ENCODE measurements at places on chromosomes 12 and 14. TPM values are rescaled to one million over a fixed set of nuclear protein-coding genes. Genes with fewer than 3 reads are reported as not detected.
A peak's percentile ranks its signal among the peaks of the same experiment; 100 is the strongest.

DNA sequence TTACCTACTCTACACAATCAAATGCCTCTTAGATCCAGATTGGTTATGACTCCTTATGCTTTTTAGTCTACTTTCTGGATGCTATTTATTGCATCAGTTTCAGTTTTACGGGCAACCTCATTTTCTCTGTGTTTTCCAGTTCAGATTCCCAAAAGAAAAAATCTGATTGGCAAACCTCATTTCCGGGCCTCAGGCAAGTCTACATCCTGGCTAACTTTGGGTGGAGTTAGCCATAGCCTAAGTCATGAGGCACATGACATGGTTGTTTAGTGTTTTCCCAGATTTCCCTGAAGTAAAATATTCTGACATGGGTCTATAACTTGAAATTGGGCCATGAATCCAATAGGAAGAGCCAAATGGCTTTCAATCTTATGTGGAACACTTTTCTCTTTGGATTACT, 339.7 kb downstream of the NUAK1 start:
- DNase-seq: no peak
- H3K27ac ChIP-seq: no peak overlapping the region
- no peak overlapping the region for H3K4me3 ChIP-seq
- no peaks in the 10 kb centered on the region for H3K27me3 ChIP-seq
- H3K4me1 ChIP-seq: no peaks in the 10 kb centered on the region

DNA sequence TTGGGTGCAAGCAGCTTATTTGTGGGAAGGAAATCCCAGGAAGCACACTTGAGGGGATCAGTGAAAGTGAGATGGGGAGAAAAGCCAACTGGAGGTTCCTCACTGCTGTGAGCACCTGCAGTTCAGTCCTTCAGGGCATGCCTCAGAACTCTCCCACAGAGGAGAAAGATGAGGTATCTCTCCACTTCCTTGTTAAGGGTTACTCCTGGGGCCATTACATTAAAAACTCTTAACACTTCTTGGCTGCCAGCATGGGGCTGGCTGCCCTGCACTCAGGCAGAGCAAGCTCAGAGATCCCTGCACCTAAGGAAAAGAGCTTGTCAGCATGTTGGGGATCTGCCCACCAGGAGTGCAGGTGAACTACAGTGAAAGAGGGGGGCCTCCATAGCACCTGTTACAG, 28.8 kb downstream of the FERMT2 start:
- no peaks in the 10 kb centered on the region for H3K36me3 ChIP-seq
- no peak for DNase-seq
- H3K4me1 ChIP-seq: peaks cover 96% of the 10 kb centered on the region
- H3K4me3 ChIP-seq: no peak overlapping the region
- no peaks in the 10 kb centered on the region for H3K27me3 ChIP-seq

Gene SERPINA12
- total RNA-seq: not detected

DNA sequence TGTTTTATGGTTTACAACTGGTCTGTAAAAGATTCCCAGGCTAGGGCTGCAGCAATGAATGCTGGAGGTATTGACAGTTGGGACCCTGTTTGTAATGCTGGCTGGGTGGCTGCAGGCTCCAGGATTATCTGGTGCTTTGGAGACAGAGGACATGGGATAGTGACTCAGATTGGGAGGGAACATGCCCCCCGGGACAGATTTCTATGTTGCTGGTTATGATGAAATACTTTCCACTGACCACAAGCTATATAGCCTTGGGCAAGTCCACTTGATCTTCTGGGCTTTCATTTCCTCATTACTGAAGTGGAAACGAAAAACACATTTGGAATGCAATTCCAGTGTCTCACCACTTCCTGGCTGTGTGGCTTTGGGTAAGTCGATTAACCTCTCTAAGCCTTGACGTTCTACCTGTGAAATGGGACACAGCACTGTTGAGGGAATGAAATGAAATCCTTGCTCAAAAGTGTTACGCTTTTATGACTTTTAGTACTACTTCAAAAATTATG, 6.3 kb upstream of the TPCN1 start:
- H3K4me1 ChIP-seq: peaks cover 32% of the 10 kb centered on the region
- no peaks in the 10 kb centered on the region for H3K27me3 ChIP-seq
- no peak overlapping the region for H3K4me3 ChIP-seq
- H3K27ac ChIP-seq: no peak overlapping the region
- H3K36me3 ChIP-seq: no peaks in the 10 kb centered on the region

GRCh38 chr12:50514526-50515276, 9.9 kb downstream of the DIP2B start:
- H3K27me3 ChIP-seq: no peaks in the 10 kb centered on the region
- no peak overlapping the region for H3K27ac ChIP-seq
- H3K4me1 ChIP-seq: peaks cover 58% of the 10 kb centered on the region
- DNase-seq: no peak
- H3K36me3 ChIP-seq: no peaks in the 10 kb centered on the region

DNA sequence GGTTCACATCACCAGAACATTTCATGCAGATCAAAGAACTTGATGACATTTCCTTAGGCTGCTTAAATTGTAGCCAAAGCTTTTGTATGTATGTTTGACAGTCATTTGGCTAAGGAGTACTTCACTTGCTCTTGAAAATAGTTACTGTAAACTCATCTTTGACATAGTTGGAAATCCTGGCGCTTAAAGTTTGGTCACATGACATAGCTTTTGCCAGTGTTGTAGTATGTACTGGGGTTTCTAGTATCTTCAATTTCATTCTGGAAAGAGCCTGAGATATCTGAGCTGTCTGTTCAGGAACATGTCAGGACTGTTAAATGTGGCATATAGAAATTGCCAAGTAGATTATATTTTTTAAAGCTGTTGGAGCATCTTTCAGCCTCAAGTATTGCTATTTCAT, 55.7 kb downstream of the WDR20 start:
- peaks cover 7% of the 10 kb centered on the region for H3K4me1 ChIP-seq
- H3K27ac ChIP-seq: no peak overlapping the region
- DNase-seq: no peak
- H3K27me3 ChIP-seq: no peaks in the 10 kb centered on the region
- H3K36me3 ChIP-seq: peaks cover 49% of the 10 kb centered on the region

DNA sequence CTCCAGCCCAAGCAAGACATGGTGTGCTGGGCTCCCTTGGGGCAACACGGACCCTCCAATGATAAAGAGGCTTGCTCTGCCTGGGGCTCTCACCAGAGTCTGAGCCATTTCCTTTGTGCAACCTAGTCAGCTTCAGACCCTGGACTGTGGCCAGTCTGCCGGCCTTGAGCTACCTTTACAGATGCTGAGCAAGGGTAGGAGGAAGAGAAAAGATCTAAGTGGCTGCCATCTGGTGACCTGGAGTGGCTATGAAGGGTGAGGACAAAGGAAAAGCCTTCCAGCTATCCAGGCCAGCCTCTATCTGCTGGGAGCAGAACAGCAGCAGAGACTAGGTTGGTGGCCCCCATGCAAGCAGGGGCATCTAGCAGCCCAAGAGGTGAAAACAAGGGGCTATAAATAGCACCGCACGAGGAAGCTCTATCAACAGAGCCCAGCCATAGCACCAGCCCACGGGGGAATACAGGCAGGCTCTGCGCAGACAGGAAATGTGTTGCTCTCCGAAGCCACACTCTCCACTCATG, 230.1 kb downstream of the FOXN3 start:
- no peaks in the 10 kb centered on the region for H3K36me3 ChIP-seq
- H3K27me3 ChIP-seq: no peaks in the 10 kb centered on the region
- DNase-seq: peak; percentile 58
- peak overlapping the region; percentile 47 for H3K27ac ChIP-seq

DNA sequence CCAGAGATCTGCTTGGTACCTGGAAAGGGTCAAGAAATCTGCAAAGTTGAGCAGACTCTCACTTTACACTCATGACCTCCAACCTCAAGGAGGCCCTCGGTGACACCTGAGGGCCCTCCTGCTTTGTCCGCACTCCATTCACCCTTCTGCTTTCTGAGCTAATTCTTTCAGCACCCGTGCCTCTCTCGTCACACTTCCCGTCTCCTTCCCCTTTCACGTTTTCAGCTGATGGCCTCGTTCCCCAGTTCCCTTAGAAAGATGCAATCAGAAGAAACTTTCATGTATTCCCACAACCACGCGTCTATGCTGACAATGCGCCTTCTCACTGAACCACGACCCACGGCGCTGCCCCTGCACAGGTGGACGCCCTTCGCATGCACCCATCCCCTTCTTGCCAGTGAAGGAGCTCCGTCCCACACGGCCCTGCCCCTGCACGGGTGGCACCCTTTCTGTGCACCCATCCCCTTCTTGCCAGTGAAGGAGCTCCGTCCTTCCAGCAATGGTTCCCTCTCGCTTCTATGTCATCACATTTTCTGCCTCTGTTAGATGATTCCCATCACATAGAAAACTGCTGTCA, 340.1 kb upstream of the FKBP4 start:
- DNase-seq: no peak
- H3K4me3 ChIP-seq: no peak overlapping the region
- peaks cover 47% of the 10 kb centered on the region for H3K4me1 ChIP-seq

- no peaks in the 10 kb centered on the region for H3K27me3 ChIP-seq
- no peak overlapping the region for H3K4me3 ChIP-seq
- DNase-seq: no peak
- H3K4me1 ChIP-seq: no peaks in the 10 kb centered on the region
- H3K36me3 ChIP-seq: no peaks in the 10 kb centered on the region
- peak overlapping the region; percentile 18 for H3K27ac ChIP-seq
Observed at GRCh38 chr14:81273521-81273920, 52.8 kb upstream of the GTF2A1 start.

- no peak for DNase-seq
- H3K4me1 ChIP-seq: peaks cover 12% of the 10 kb centered on the region
- H3K4me3 ChIP-seq: no peak overlapping the region
- no peaks in the 10 kb centered on the region for H3K27me3 ChIP-seq
Observed at GRCh38 chr12:69417741-69418167, 52.4 kb upstream of the FRS2 start.

DNA sequence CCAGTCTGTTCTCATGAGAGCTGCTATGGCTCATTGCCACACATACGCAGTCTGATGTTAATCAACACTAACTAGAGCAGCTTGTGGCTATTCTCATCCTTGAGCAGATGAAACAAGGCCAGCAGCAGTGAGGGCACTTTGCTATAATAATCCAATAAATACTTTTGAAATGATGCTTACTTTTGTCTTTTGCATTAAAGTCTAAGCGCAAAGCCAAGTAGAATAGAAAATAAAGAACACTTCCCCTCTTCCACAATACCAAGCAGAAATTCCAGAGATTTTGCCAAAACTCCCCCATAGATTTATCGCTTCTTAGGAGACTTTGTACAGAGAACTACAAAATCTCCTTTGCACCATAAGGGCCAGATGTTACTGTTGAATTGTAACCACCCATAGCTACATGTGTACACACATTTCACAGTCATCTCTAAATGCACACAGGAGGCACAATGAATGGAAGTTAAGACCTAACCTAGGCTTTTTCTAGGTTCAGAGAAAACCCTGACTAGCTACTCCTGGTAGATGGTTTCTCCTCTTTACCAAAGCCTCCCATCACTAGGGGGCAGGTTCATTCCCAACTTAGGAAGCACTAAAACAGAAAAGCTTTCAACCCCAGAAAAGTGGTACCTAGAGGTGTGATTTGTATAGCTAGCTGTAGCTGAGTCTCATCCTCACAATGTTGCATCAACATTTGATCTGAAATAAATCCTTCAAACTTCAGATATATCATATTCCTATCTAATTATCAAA, 119.3 kb downstream of the HMGA2 start:
- no peak overlapping the region for H3K27ac ChIP-seq
- H3K4me1 ChIP-seq: peaks cover 21% of the 10 kb centered on the region
- H3K36me3 ChIP-seq: no peaks in the 10 kb centered on the region

Gene KRT73
- total RNA-seq: not detected

DNA sequence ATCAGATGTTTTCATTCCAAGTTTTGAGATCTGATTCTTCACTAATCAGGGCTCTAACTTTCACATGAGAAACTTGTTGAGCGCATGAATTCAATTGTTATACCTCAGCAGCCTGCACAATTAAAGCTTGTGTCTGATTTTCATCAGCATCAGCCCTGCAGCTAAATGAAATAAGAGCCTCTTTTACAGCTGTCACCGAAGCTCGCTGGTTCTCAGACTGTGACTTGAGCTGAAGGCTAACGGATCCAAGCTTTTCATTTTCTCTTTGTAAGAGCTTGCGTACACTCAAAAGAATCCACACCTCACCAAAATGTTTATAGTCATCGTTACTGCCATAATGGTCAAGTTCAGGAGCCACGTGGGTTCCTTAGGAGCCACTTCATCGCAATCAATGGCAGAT, 65.5 kb upstream of the BEGAIN start:
- no peak for DNase-seq
- H3K27me3 ChIP-seq: peaks cover 43% of the 10 kb centered on the region
- H3K4me3 ChIP-seq: no peak overlapping the region
- no peak overlapping the region for H3K27ac ChIP-seq

Gene LRTM2
- not detected for total RNA-seq

- no peaks in the 10 kb centered on the region for H3K27me3 ChIP-seq
- H3K4me3 ChIP-seq: peak overlapping the region; percentile 24
- H3K4me1 ChIP-seq: peaks cover 4% of the 10 kb centered on the region
- no peak for DNase-seq
- no peak overlapping the region for H3K27ac ChIP-seq
Observed at GRCh38 chr14:32576088-32576795, 247.1 kb downstream of the AKAP6 start.

- no peaks in the 10 kb centered on the region for H3K4me1 ChIP-seq
- H3K36me3 ChIP-seq: no peaks in the 10 kb centered on the region
- H3K27ac ChIP-seq: no peak overlapping the region
- no peak for DNase-seq
- no peak overlapping the region for H3K4me3 ChIP-seq
Observed at GRCh38 chr12:66786531-66787308, 107.8 kb upstream of the GRIP1 start.

Gene ESPL1
- 0.66 TPM for total RNA-seq

Gene ARHGEF25
- 14.3 TPM for total RNA-seq

Measured in heart right ventricle (tissue), 16 donors.